ENCODE measurements at places on chromosomes 2 and 18. TPM values are rescaled to one million over a fixed set of nuclear protein-coding genes. Genes with fewer than 3 reads are reported as not detected.

CIB4 gene
- total RNA-seq = not detected

DNA sequence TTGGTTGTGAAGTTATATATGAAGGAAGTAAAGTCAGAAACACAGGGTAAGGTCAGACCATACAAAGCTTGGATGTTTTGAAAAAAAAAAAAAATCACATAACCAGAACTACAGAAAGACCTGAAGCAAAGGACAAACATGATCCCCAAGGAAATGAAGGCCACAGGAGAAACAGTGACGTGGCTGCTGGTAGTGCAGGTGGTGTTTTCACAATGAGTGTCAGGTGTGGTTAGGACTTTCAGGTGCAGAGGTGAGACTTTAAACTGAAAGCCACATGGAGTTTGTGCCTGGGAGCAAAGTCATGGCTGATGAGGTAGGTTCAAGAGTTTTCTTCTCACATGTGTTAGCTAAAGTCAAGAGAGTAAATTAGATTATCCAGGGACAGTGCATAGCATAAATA is 270.7 kb downstream of the PIEZO2 start:
- no peak for DNase-seq
- H3K36me3 ChIP-seq = no peaks in the 10 kb centered on the region
- H3K4me1 ChIP-seq = peaks cover 6% of the 10 kb centered on the region
- H3K27ac ChIP-seq = no peak overlapping the region

CTIF gene
- 137 TPM for total RNA-seq

GRCh38 chr2:52995424-52995823 is 772.2 kb upstream of the CHAC2 start:
- no peak for DNase-seq
- no peak overlapping the region for H3K4me3 ChIP-seq
- H3K27ac ChIP-seq = no peak overlapping the region

GRCh38 chr2:100242891-100243619 is 79.2 kb downstream of the LONRF2 start:
- peaks cover 25% of the 10 kb centered on the region for H3K4me1 ChIP-seq
- DNase-seq = peak; percentile 91
- no peak overlapping the region for H3K4me3 ChIP-seq

Data from glutamatergic neuron (in vitro differentiated cells).